Nucleus accumbens (tissue), 56 donors: ENCODE measurements at places on chromosomes 16 and 17.

GRCh38 chr17:11515901-11516300 is 82.4 kb upstream of the DNAH9 start:
- no peak for DNase-seq

GRCh38 chr17:51259564-51260236 is at the start of gene MBTD1:
MBTD1 (minus strand) TSS chr17:51260049; CDS start chr17:51225161, 34,888 bp downstream.
- peak; percentile 96 for DNase-seq

GRCh38 chr17:75842963-75843576 is 1.1 kb downstream of the UNC13D start:
- no peak for DNase-seq

DNA sequence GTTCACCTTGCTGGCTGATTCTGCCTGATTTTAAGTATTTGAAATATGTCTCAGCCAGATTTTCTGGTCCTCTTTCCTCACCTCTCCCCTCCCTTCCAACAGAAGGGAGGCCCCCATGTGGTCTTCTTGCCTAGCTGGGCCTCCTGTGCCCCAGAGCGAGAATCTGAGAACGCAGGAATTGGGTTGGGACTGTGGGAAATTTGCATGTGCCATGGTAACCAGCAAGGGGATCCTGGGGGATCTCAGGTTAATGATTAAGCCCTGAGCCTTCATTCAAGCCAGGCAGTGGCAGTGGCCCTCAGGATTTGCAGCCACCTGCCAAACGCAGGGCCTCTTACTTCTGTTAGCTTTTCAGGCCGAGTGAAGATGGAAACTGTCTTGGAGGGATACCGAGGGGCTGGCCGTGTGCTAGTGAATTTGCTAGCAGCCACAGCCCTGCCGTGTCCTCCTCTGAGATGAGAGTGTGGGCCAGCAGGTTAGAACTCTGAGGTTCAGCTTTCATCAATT is 40.2 kb downstream of the KSR1 start:
- DNase-seq, result no peak

DNA sequence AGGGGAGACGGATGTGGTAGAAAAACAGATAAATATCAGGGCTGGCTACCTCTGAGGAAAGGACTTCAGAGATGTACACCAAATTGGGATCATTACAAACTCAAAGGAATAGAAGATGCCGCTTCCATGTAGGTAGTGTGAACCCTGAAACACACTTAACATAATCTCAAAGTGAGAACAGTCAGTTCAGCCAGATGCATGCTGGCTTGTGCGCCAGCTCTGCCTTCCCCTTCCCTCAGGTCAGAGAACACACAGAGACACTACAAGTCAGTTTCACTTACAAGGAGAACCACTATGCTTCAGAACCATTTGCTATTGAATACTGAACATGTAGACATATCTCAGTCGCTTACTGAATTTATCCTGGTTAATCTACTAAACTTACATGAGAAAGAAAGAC is 176.0 kb upstream of the AXIN2 start:
- DNase-seq, result no peak

- no peak for DNase-seq
Observed at GRCh38 chr17:82840431-82840831, 609 bp upstream of the ZNF750 start.

DNA sequence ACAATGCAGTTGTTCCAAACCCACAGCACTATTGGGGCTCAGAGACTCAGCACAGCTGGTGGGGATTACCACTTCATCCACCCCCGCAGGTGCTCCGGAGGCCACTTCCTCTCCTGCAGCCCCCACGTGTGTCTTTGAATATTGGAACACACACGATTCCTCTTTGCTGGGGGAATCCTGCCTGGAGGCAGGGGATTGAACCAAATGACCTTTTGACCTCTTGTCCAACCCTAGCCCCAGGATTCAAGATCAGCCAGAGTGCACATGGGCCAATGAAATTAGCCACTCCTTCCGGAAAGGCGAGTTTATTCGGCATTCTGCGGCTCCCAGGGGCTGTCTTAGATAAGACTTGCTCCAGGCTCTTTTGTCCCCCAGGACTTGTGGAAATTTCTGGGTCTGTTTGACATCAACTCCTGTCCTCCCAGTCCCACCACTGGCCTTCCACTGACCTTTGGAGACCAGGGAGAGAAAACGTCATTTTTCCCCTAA is 350.2 kb downstream of the FOXL1 start:
- DNase-seq, result no peak

GRCh38 chr16:67466581-67466980 is 14.4 kb downstream of the ATP6V0D1 start:
- DNase-seq, result no peak

- peak; percentile 22 for DNase-seq
Observed at GRCh38 chr17:8124350-8125153, 646 bp upstream of the HES7 start.

GRCh38 chr16:842061-842476 is 41.5 kb upstream of the GNG13 start:
- peak; percentile 20 for DNase-seq

DNA sequence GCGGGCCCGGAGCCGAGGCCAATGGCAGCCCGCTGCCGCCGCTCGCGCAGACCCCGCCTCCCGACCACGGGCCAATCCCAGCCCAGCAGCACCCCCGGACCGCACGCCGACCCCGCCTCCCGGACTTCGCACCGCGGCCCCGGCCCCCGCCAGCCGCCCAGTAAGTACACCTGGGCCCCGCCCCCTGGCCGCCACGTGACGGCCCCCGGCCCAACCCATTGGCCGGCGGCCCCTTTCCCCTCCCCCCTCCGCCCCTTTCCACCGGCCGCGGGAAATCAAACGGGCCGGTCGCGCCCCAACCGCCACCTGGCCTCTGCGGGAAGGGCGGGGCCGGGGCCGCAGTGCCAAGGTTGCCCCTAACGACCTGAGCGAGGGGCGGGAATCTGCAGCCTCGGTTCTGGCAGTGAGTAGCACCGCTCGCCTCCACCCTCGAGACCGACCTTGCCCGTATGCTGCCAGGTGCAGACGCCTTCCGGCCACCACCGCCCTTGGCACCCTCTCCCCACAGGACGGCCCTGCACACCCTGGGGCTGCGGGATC is at the start of gene YBX2:
TSS of gene YBX2 (minus strand) at position 26 of the 540 bp plus-strand sequence. CDS start 139 bp downstream, outside the sequence.
- no peak for DNase-seq

GRCh38 chr17:8337802-8338752 is 1.6 kb upstream of the ODF4 start:
- DNase-seq, result no peak

GRCh38 chr17:80890921-80891396 is 100.7 kb upstream of the CHMP6 start:
- DNase-seq, result no peak

- no peak for DNase-seq
Observed at GRCh38 chr17:40499551-40500189, 1.8 kb downstream of the TNS4 start.
